ENCODE measurements at places on chromosomes 4 and X. TPM values are rescaled to one million over a fixed set of nuclear protein-coding genes. Genes with fewer than 3 reads are reported as not detected.
A peak's percentile ranks its signal among the peaks of the same experiment; 100 is the strongest.

DNA sequence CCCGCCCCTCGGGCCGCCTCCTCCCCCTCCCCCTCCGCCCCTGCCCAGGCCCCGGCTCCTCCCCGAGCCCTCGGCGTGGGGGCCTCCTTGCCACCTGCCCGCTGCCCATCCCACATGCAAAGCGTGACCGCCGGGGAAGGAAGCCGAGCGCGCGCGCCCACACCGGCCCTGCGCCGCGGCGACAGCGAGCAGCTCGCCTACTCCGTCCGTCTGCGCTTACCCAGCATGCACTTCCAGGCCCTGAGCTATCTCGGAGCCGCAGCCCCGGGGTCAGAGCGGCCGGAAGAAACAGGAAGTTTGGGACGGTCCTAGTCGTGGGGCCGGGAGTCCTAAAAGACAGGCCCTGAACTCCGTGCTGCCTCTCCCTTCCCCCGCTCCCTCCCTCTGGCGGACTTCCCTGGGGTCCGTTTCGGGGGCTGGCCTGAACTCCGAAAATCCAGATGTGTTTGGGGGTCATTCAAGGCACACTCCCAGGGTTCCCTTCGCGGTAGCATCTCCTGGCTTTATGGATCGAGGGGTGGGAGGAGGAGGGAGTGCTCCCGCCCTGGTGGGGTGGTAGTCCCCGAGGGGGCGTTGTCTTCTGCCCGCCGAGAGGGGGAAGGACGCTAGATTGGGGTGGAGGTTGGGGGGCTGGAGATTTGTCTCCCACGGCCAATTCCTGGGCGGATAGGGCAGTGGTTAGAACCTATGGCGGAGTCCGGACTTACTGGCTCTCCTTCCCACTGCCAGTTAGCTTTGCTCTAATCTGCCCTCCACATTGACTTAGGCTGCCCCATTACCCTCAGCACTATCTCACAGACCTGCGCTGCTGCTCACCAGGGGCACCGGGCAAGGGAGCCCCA is 25.0 kb upstream of the BCORL1 start:
- DNase-seq: no peak

- peak; percentile 62 for DNase-seq
Measured at GRCh38 chr4:80142394-80143306, 54.7 kb upstream of the PRDM8 start.

DNA sequence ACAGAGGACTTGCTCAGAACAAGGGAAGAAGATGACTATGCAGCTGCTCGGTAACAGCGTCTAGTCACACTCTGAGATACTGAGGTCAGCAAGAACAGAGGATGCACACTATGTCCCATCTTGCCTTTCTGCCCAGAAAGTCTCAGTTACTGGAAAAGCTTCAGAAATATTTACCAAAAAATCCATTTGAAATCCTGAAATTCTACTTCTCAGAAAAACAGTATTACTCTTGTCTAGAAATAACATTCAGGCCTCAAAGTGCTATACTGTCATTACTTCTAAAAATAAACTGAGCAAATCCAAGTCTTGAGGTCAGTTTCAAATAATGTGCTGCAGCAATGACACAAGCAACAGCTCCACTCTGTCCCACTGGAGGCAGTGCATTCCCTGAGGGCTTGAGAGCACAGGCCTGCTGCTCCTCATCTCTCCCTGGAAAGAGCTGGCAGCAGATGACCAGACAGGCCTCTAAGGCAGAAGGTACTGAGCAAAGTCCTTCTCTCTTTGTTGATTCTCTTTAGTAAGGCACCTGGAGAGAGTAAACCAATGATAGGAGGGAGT is 76.9 kb downstream of the CAMK2D start:
- DNase-seq: peak; percentile 30

- no peak for DNase-seq
Measured at GRCh38 chr4:3044870-3045819, 29.2 kb downstream of the HTT-AS start.

DNA sequence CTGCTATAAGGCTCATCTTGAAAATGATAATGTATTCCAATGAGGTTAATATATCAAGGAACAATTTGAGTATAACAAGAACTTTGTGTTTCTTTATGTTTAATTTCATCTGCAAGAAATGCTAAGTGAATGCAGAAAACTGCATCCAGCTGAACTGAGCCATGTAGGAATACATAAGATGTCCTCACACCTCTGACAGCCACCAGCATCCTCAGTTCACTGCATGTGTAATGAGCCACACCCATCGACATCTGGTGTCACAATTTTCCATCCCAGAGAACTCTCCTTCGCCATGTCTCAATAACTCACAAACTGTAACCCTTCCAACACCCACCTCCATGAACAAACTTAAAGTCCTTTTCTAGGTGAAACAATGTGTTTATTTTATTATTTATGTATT is 3.3 kb upstream of the IL21 start:
- DNase-seq: no peak

DNA sequence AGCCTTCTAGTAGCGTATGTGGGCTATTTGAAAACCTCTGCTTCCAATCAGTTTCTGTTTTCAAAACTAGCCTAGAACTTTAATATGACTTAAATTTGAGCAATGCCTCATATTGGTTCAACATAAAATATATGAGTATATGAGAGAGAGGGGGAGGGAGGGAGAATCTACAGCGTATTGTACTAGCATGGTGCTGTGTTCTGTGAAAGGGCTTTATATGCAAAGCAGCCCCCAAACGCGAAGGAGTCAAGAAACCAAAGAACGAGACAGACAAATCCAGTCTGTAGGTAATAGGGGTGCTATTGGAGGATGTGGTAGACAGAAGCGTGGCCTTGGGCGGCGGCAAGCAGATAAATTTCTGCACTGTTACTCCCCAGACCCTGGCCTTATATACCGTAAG is 784 bp upstream of the ANXA5 start:
- no peak for DNase-seq

GRCh38 chrX:151538190-151539122 is 25.0 kb upstream of the PASD1 start:
- no peak for DNase-seq

- DNase-seq: no peak
Measured at GRCh38 chr4:145414226-145414625, 67.4 kb upstream of the SMAD1 start.

GRCh38 chr4:123987408-123987807 is 590.8 kb downstream of the SPRY1 start:
- DNase-seq: no peak

DNA sequence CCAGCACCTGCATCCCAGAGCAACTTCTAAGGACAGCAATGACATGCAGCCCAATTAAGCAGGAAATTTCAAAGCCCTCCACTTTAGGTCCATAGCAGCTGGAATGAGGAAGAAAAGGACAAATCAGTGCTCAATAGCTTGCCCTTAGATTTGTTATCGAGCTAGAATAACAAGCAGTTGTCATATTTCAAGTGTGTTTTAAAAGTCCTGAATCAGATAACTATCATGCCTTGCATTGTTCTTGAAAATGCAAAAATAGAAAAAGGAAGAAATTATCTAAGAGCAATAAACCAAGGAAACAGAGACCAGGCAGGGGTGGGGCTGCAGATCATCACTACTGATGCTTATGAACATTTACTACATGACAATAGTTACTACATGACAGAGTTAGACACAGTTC is 43.9 kb upstream of the KLF3 start:
- DNase-seq: no peak

DNA sequence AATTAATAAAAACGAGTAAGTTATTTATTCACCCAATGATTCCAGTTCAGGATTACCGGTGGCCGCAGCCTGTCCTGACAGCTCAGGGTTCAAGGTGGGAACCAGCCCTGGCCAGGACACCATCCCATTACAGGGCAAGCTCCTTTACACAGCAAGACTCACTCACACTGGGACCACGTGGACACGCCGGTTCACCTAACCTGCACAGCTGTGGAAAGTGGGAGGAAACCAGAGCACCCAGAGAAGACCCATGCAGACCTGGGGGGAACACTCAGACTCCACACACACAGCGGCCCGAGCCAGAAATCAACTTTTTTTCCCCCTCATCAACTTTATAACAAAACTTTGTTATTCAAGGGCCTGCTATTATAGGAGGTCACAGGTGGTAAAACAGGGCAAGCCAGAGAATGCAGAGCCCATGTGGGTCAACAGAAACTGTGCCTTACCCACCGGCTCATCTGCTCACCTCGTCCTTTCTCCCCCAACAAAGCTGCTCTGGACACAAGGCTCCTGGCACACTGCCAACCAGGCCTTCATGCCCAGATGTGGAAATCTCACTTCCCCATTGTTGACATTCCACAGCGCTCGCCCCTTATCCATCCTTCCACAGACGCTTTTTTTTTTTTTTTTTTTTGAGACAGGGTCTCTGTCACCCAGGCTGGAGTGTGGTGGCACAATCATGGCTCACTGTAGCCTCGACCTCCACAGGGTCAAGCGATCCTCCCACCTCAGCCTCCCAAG is 8.0 kb upstream of the ODAPH start:
- DNase-seq: no peak

DNA sequence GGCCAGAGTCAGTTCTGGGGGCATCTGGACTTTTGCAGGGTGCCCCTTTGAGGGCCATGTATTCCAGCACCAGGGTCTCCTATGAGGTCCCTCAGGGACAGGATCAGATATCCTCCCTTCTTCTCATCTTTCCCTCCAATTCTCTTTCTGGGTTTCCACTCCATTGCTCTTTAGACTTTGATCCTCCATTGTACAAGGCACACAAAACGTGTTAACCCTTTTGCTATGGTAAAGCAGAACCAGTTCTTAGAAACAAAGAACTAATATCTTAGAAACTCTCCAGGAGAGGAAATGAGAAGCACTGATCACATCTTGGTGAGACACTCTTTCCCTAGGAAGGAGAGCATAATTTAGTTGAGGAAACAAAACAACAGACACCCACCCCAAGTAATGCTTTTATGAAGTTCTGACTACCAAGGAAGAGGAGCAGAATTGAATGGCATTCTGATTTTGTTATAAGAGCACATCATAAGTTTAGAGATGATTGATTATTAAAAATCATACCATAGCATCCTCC is 200.7 kb upstream of the NPY2R start:
- no peak for DNase-seq

DNA sequence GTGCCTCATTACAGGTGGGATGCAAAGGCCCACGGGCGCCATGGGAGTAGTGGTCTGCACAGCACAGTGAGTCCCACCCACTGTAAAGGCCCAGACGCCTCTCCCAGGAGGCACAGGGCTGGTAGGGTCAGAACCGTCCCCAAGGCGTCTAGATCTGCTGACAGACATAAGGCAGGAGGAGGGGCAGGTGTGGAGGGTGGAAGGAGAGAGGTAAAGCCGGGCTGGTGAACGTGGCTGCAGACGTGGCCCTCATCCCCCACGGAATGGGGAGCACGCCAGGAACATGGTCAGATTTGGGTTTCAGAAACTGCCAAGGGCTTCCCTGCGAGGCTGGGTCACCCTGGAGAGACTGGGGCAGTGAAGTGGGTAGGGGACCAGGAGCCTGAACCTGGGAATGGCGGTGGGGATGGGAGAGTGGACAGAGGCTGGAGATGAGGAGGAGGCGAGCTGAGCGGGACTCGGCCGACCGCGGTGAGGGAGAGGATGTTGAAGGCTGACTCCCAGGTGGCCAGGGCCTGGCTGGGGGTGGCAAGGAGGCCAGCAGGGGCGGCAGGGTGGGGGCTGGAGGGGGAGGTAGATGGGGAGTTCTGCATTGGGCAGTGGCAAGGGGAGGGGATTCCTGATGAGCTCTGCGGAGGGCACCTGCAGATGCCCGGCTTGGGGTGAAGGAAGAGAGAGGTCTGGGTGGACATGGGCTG is 184.9 kb downstream of the AFAP1 start:
- no peak for DNase-seq

- no peak for DNase-seq
Measured at GRCh38 chrX:40734971-40735324, 394 bp downstream of the MED14 start.

The UCP1 gene
- not detected for total RNA-seq

The GRIA2 gene
- not detected for total RNA-seq

DNA sequence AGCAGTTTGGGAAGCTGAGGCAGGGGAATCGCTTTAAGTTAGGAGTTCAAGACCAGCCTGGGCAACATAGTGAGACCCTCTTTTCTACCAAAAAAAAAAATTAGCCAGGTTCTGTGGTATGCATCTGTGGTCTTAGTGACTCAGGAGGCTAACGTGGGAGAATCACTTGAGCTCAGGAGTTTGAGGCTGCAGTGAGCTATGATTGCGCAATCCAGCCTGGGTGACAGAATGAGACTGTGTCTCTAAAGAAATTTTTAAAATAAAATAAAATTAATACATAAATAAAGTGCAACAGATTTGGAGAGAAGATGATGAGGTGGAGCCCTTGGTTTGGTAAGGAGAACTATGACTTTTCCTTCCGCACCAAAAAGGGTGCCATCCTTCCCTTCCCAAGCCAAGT is 436.9 kb downstream of the NLGN4X start:
- DNase-seq: no peak

GRCh38 chr4:40962551-40963180 is 212.9 kb downstream of the NSUN7 start:
- no peak for DNase-seq

- no peak for DNase-seq
Measured at GRCh38 chr4:146450524-146450923, 71.2 kb downstream of the SLC10A7 start.

GRCh38 chr4:139884438-139884837 is 218.8 kb downstream of the MGST2 start:
- no peak for DNase-seq

DNA sequence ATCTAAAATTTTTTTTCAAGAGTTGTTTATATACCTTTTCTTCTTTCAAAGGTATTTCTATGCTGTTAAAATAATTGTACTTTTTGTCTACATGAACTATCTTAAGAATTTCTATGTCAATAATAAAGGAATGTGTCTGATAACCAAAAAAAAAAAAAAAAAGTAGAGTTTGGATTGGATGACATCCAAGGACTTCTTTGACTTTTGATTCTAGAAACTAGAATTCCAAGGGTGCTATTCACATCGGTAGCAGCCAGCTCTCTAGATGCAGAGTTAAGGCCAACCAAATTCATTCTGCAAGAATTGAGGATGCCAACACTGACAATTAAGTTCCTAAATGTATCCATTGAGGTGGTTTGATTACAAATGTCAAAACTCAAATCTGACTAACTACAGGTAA is 42.0 kb upstream of the PRKG2 start:
- no peak for DNase-seq

GRCh38 chrX:68534691-68535090 is 35.8 kb downstream of the YIPF6 start:
- DNase-seq: no peak

DNA sequence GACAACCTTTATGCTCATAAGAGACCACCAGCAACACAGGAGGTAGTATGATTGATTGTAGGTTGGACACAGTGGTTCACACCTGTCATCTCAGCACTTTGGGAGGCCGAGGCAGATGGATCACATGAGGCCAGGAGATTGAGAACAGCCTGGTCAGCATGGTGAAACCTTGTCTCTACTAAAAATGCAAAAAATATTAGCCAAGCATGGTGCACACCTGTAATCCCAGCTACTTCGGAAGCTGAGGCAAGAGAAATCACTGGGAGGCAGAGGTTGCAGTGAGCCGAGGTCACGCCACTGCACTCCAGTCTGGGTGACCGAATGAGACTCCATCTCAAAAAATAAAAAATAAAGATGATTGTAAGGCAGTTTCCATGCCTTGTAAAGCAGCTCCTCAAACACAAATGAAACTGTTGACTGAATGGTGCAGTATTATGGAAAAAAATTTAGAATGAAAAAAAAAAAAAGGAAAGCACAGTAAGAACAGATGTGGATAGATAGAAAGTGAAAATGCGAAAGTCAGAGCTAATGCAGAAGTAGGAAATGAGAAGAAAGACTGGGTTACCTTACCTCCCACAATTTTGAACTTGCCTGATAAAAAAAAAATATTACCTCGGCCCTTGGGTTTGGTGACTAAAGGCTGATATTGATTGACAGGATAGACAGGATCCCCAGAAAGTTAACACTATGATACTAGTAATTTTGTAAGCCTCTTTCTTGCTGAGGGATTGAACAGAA is 249.2 kb upstream of the TRAM1L1 start:
- no peak for DNase-seq
